ENCODE measurements at places on chromosomes 4 and X.

- DNase-seq = no peak
Measured at GRCh38 chr4:95289028-95289634, 259.6 kb downstream of the UNC5C start.

DNA sequence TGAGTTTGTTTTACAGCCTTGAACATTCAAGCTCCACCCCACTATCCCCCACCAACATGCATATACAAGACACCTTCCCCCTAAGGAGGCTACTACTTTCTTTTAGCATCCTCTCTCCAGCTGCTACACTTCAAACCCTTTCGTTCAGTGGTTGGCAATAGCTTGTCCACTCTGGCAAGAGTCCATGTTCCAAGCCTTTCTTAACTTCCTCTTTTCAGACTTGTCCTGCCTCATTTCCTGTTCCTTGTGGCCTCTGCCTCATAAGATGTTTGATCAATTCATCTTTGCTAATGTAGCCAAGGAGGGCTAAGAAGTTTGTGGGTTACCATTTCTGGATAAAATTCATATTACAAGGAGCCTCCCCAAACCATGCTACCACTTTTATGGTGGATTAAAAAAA is 20.8 kb upstream of the ZCCHC12 start:
- no peak for DNase-seq

DNA sequence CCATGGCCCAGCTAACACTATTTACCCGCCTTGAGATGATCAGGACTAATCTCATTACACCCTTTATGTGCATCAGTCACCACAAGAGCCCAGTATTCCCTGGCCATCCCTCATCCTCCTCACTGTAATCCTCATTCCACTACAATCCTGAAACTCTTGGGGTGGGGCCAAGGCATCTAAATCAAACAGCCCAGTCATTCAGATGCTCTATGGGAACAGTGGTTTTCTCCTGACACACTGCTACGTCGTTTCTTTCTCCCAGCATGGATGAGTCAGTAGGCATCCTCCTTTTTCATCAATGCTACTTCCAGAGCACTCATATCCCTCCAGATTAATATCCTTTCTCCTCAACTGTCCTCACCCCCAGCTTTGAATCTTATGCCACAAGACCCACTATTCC is 5.6 kb downstream of the SDAD1 start:
- no peak for DNase-seq

- no peak for DNase-seq
Measured at GRCh38 chr4:116953947-116954346, 131.4 kb downstream of the TRAM1L1 start.

- no peak for DNase-seq
Measured at GRCh38 chr4:10734697-10735096, 50.1 kb upstream of the CLNK start.

GRCh38 chr4:53307819-53308780 is 57.8 kb downstream of the SCFD2 start:
- DNase-seq = no peak

DNA sequence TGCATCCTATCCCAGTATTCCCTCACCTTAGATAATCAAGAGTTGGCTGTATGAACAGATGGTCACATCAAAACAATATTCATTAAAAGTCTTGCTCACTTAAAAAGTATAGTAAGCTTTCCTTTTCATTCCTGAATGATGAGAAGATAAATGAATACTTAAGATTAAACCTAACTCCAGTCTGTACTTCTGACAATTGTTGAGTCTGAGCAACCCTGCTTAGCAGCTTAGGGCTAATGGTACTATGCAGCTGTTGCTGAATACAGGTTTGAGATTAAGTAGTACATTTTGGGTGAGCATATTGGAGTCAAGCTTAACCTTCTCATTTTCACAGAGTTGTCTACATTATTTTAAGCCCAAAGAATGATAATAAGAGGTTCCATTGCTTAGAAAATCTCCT is 121.7 kb upstream of the ETNPPL start:
- DNase-seq = no peak

- no peak for DNase-seq
Measured at GRCh38 chrX:48785186-48785539, 1.2 kb upstream of the GATA1 start.

DNA sequence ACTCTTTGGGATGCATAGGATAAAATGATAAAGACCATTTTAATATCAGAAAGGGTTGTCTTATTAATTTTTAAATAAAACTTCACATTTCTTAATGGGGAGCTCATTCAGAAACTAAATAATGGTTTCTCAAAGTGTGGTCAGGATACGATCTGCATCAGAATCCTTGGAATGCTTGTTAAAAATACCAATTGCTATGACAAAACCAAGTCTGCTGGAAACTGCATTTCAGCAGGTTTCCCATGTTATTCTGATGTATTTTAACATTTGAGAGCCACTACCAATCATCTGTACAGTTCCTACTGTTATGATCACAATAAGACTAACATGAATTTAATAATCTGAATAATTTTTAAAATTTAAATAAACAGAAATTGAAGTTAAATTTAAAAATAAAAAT is 115.1 kb downstream of the SOWAHB start:
- no peak for DNase-seq

- DNase-seq = peak; percentile 2
Measured at GRCh38 chr4:124262211-124263179, 450.0 kb downstream of the ANKRD50 start.

GRCh38 chr4:71472946-71473345 is 134.1 kb downstream of the SLC4A4 start:
- no peak for DNase-seq

GRCh38 chr4:111985426-111985825 is 159.8 kb upstream of the FAM241A start:
- DNase-seq = no peak

DNA sequence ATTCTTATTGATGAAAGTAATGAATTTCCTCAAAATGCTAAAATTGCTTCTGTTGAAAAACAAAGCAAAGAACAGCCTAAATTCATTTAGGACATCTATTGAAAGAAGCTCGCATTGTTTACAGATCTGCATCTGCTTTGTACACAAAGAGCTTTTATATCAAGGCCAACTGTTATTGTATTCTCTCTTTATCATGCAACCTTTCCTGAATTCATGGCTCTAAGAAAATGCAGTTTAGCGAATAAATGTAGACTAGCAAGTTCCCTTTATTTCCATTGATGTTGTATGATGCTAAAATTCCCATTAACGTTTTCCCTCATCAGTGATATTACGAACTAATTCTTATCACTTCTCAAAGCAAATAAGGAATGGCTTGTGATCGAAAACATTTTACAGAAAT is 446.3 kb downstream of the MID1IP1 start:
- DNase-seq = no peak

- no peak for DNase-seq
Measured at GRCh38 chr4:16117164-16117563, 33.3 kb upstream of the PROM1 start.

DNA sequence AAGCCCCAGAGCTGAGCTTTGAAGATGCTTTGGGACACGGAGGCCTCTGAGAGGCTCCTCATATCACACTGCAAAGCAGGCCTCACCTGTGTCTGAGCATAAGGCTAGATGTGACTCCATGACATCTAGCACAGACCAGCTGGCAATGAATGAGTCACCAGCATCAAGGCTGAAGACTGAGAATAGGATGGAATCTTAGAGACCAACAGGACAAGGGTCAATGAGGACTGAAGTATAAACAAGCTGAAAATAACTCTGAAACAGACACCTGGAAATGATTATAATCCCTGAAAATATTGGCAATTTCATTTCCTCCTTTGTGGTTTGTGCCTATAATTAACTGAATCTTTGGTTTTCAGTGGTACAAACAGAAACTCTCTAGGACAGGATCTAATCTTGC is 87.1 kb upstream of the PRPS1 start:
- no peak for DNase-seq

DNA sequence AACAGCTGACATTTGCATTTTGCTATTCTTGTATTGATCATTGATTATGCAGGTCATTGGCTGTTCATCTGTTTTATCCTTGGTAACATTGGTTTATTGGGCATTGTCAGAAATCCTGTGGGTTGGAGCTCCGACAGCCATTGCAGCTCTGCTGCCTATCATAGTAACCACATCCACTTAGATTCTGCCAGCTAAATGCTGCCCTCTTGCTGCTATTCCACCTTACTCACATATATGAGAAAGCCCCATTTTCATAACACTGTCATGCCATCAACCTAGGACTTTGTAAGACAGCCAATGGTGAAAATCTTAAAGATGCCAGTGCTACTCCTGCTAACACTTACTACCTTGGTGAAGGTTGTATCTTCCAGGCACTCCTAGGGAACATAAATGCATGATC is 187.3 kb upstream of the CXCL13 start:
- DNase-seq = no peak

DNA sequence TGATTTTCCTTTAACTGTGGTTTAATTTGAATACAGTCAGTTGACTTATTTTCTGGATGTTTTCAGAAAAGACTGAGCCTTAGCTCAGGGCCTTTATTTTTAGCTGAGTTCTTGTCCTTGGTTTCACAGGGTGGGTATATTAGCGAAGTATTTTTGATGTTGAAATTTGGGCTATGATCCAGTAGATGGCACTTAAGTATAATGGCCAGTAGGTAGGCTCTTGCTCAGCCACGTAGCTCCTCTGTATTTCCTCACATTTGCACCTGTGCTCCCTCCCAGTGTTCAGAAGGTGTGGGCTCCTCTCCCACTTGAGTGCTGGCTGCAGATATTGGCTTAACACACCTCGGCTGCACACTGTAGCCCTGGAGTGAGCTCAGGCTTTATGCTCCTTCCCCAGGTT is 549.9 kb upstream of the AMOT start:
- no peak for DNase-seq

DNA sequence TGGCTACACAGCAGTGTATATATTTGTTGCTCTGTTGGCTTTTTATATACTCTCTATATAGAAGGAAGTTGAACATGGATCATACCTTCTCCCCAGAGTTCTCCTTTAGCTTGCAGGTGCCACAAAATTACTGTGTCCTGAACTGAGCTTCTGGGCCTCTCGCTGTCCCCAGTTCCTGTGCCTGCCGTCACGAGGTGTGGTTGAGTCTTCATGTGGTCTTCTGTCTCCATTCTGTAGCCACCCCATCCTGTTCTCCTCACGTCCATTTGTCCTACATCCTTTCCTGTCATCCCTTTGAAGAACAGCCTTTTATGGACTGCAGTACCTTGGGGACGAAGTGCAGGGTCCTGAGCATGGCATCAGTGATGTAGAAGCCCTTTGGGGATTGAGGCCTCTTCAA is 14.5 kb downstream of the TMEM131L start:
- DNase-seq = no peak

- DNase-seq = no peak
Measured at GRCh38 chrX:53262918-53263394, 18.4 kb downstream of the IQSEC2 start.

- DNase-seq = no peak
Measured at GRCh38 chrX:107902721-107903120, 77.1 kb downstream of the MID2 start.

GRCh38 chr4:44351069-44351468 is 97.5 kb downstream of the KCTD8 start:
- DNase-seq = no peak

DNA sequence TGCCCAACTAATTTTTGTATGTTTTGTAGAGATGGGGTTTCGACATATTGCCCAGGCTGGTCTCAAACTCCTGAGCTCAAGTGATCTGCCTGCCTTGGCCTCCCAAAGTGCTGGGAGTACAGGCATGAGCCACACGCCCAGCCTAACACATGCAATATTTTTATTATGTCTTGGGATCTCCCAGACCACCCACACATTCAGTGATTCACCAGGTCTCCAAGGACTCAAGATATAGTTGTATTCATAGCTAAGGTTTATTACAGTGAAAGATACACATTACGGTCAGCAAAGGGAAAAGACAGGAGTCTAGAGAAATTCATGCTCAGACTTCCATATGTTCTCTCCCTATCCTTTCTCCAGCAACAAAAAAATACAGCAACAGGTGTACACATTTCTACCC is 25.5 kb upstream of the FAM120C start:
- DNase-seq = no peak

DNA sequence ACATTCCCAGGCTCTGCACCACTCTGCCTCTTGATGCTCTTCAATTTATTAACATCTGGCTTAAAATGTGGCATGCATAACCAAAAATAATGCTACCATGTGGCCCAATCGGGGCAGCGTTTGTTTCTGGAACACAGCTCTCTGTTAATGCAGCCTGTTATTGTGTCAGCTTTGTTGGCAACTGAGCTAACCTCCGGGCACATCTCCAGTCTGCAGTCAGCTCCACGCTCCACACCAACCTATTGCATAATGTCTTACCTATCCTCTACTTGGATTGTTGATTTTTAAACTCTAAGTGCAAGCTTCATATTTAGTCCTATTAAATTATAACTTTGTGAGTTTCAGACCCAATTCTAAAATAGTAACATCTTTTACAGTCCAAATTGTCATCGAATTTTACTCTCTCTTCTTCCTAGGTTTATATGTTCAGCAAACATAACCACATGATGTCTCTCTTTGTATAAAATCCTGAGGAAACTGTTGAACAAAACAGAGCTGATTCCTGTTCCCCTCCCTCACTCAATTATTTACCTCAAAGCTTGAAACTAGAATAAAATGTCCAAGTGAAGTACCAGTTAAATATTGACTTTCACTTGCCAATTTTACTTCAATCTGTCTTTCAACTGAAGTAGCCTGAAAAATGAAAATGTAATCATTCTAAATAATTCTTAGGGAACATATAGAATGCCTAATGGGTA is 92.2 kb upstream of the RAPGEF2 start:
- no peak for DNase-seq

DNA sequence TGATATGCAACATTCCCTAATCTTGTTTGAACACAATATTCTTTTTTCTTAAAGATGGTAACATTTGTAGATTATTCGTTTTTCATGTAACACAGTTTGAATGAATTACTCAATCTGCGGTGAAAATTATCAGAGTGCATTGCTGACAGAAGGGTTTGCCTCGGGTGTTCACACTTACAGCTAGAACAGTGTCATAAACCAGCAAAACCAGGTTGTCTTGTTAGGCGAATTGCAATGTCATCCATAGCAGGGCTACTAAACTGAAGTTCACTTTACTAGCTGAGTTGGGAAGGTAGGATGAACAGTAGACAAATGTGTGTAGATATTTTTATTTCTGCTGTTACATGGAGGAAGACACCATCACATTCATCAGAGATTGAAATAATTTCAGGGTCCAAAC is 98.9 kb downstream of the SLC39A8 start:
- no peak for DNase-seq

DNA sequence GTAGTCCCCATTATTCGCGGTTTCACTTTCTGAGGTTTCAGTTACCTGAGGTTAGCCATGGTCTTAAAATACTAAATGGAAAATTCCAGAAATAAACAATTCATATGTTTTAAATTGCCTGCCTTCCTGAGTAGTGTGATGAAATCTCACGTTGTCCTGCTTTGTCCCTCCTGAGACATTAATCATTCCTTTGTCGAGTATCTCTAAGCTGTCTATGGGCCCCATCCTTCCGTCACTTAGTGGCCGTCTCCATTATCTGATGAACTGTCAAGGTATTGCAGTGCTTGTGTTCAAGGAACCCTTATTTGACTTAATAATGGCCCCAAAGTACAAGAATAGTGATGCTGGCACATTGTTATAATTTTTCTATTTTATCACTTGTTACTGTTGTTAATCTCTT is 94.8 kb downstream of the ADGRL3 start:
- DNase-seq = no peak
